NCI-H774 (cell line): ENCODE measurements at places on chromosomes 1 and 21.

DNA sequence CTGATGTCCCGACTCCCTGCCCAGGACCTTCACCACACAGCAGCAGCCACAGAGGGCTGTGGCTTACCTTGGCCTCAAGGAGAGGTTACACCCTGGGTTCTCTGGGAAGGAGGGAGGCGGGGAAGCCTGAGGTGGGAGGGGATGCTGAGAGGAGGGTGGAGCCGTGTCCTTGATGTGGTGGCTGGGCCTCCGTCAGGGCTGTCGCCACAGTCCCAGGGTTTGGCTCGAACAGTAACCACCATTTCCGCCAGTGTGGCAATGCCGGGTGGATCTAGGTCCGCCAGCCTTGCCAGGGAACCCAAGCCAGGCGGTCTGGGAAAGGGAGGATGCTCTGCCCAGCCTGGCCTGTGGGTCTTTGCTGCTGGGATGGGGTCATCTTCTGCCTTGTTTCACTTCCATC is 18.4 kb upstream of the CDCA8 start:
- DNase-seq: no peak

DNA sequence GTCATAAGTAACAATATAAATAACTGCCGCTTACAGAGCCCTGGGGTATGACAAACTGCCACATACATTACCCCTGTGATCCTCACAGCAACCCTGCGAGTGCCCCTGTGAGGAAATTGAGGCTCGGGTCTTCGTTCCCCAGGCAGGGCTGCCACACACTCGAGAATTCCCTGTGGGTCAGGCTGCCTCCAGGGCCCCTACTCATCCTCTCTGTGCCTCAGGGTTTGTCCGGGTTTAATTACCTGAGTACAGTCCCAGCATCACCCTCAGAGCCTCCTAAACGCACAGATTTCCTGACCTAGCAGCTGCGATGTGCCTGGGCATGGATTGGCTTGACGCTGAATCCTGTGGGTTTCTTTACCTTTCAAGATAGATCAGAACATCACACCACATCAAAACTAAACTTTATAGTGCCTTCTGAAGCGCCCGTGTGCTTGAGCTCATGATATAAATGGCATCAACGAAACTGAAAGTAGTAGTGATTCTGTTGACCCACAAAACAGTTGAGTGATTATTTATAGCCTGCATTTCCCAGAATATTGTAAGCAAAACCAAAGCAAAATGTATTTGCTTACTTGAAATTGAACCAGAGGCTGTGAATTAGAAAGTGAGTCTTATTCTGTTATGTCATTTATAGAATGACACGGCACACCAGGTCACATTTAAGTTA is 14.0 kb downstream of the SLC37A1 start:
- no peak for DNase-seq

DNA sequence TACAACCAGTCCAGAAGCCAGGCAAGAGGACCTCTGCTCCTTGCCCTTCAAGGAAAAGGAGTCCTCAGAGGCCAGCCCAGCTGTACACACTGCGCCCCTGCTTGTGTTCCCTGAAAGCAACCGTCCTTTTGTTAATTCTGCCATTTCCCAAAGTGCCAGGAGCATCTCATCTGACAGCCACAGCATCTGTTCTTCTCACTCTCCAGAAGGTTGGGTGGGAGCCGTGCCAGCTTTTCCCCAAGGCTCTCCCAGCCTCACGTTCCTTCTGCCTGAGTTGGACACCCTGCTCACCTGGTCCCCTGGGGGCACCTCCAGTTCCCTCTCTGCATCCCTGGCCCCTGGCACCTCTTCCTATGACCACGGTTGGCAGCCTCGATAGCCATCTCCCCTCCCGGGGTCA is 10.5 kb upstream of the CNTN2 start:
- DNase-seq: no peak

- no peak for DNase-seq
Observed at GRCh38 chr21:44681152-44681551, 811 bp downstream of the KRTAP12-1 start.

DNA sequence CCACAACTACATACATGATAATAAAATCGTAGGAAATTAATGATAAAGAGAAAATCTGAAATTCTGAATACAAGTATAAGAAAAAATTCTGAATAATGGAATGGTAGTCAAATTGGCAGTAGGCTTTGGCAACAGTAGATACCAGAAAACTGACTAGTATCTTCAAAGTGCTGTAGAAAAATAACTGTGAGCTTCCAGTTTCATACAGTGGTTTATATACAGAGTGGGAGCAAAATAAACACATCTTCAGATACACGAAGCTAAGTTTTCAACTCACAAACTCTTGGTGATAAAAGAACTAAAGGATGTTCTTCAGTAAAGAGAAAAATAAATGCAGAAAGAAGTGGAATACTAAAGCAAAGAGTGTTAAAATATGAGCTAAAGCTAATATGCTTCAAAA is 173.4 kb downstream of the PPP1R12B start:
- no peak for DNase-seq

GRCh38 chr1:62726011-62726442 is 37.8 kb upstream of the DOCK7 start:
- DNase-seq: no peak

GRCh38 chr1:220124542-220124941 is 30.6 kb downstream of the IARS2 start:
- DNase-seq: no peak

GRCh38 chr1:2425892-2426291 is 13.5 kb upstream of the PEX10 start:
- no peak for DNase-seq

- DNase-seq: no peak
Observed at GRCh38 chr1:99950486-99950885, 19.3 kb upstream of the SLC35A3 start.
